ENCODE measurements at places on chromosomes 7 and 10. TPM values are rescaled to one million over a fixed set of nuclear protein-coding genes. Genes with fewer than 3 reads are reported as not detected.

TMEM270 gene
- total RNA-seq: not detected

EGFR gene
- not detected for total RNA-seq

SMC3 gene
- 46.8 TPM for total RNA-seq

CYP3A4 gene
- not detected for total RNA-seq

KCNH2 gene
- total RNA-seq: 2.3 TPM

ZNRF2 gene
- total RNA-seq: 20.4 TPM

SH2D4B gene
- 0.16 TPM for total RNA-seq

ANKRD30A gene
- total RNA-seq: not detected

MMD2 gene
- total RNA-seq: not detected

CALML3 gene
- total RNA-seq: not detected

AGAP5 gene
- total RNA-seq: 5.1 TPM

OR6B1 gene
- not detected for total RNA-seq

OGDHL gene
- total RNA-seq: not detected

UNCX gene
- total RNA-seq: not detected

SLC26A4 gene
- total RNA-seq: not detected

IL2RA gene
- total RNA-seq: 4.9 TPM

SYCE1 gene
- total RNA-seq: 0.30 TPM
